ENCODE measurements at places on chromosomes 12 and 14. TPM values are rescaled to one million over a fixed set of nuclear protein-coding genes. Genes with fewer than 3 reads are reported as not detected.

RBM25 gene
- total RNA-seq = 129 TPM

SYNE3 gene
- total RNA-seq = 44.1 TPM

KRT83 gene
- not detected for total RNA-seq

CLEC14A gene
- total RNA-seq = not detected

BIN2 gene
- 40.9 TPM for total RNA-seq

RNASE12 gene
- not detected for total RNA-seq

PIWIL1 gene
- total RNA-seq = not detected

All from activated T-helper 1 cell treated with anti-CD3 and anti-CD28 coated beads, Interleukin-12 subunit alpha, Interleukin-12 subunit beta, Interleukin-2, Interleukin-4 antibody, amounts not matched to agents 30 ng/mL and 10 ng/mL and 1 ng/mL, durations not matched to agents 14 hours and 24 hours and 36 hours (primary cell).